CD4-positive, alpha-beta T cell (primary cell): ENCODE measurements at places on chromosomes 1 and 21. TPM values are rescaled to one million over a fixed set of nuclear protein-coding genes. Genes with fewer than 3 reads are reported as not detected.

DNA sequence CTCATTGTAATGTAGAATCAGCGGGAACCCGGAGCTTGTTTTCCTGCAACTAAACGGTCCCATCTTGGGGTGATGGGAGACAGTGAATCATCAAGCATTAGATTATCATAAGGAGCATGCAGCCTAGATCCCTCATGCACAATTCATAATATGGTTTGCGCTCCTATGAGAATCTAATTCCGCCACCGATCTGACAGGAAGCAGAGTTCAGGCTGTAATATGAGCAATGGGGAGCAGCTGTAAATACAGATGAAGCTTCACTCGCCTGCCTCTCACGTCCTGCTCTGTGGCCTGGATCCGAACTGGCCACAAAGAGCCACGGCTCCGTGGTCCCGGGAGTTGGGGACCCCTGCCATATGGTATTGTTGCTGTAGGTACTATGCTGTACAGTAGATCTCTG, 1.6 kb downstream of the IFI44 start:
- no peak for DNase-seq

- no peak for DNase-seq
Measured at GRCh38 chr1:17887661-17888371, 132.7 kb downstream of the ACTL8 start.

DNA sequence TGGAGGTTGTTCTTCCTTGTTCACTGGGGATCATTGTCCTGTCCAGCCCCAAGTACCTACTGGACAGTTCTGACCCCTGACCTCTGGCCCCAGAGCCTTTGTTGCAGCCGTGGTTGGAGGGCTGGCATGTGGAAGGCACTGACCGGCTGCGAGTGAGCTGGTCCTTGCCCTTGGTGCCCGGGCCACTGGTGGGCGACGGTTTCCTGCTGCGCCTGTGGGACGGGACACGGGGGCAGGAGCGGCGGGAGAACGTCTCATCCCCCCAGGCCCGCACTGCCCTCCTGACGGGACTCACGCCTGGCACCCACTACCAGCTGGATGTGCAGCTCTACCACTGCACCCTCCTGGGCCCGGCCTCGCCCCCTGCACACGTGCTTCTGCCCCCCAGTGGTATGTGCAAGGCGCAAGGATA, 11.4 kb downstream of the TIE1 start:
- DNase-seq = no peak

- DNase-seq = no peak
Measured at GRCh38 chr1:29575277-29575676, 339.0 kb downstream of the PTPRU start.

DNA sequence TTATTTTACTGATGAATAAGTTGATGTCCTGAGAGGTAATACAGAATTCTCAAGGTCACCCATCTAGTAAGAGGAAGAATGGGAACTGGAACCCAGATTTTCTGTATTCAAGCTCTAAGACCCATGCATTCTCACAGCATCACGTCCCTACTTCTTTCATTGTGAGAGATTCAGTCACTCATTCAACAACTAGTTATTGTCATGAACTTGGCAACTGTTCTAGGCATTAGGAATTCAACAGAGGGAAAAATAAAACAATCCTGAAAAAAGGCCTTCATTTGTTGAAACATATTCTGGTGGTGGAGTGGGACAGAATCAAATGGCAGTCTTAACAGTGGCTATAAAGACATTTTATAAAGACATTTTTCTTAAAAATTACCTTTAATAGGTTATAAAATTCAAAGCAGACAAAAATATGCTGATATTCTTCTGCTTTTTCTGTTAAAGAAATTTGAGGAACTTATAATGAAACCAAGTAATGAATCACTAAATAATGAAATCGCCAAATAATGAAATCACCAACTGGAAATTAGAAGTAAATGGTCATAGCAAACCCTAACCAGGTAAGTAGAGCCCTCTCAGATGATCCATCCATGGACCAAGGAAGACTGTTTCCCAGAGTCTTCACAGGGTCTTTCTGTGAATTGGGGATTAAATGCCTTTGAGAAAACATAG, 136.5 kb upstream of the DPYD start:
- no peak for DNase-seq

- DNase-seq = no peak
Measured at GRCh38 chr1:171424494-171424893, 60.8 kb upstream of the PRRC2C start.

GRCh38 chr1:181501612-181502011, 18.3 kb downstream of the CACNA1E start:
- no peak for DNase-seq

DNA sequence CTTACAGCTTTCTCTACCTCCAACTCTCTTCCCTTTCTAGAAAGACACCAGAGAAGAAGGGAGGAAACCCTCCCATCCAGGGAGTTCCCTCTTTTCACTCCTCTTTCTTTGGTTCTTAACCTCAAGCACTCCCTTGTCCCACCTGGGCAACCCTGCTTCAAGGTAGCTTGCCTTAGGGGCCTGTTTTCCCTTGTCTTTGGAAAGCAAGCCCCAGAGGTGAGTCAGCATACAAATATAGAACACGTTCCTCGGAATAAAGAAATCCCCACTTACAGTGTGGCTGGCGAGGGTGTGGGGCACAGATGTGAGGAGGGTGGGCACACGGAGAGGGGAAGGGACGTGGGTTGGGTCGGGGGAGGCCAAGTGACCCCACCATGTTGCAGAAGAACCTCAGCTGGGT, 26.1 kb upstream of the KCNE2 start:
- DNase-seq = no peak

DNA sequence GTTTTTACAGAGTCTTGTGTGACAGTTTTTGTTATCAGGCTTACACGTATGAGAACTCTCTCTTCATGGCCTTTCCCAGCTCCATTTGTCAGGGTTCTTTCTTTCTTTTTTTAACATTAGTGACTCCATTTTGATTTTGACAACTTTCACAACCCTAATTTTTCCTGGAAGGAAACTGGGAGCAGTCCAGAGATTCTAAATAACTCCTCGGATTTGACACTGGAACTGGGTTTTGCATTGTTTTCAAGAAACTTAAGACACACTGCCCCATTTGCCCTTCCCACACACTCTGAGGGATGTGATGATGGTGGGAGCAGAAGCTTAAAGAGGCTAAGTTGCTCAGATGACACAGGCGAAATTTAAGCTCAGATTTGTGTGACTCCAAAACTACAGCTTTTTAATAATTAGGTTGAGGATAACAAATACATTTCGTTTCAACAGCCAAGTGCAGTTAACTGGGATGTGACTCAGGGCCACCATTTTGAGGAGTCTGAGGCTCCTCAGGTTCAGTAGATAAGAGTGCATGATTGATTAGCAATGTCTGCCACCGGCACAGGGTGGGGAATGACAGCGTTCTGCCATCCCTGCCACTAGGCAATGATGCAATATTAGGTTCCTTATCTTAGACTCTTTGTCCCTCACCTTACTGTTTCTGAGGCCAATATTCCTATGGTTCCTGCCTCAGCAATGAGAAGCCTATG, 95.1 kb upstream of the ATP1A1 start:
- no peak for DNase-seq

DNA sequence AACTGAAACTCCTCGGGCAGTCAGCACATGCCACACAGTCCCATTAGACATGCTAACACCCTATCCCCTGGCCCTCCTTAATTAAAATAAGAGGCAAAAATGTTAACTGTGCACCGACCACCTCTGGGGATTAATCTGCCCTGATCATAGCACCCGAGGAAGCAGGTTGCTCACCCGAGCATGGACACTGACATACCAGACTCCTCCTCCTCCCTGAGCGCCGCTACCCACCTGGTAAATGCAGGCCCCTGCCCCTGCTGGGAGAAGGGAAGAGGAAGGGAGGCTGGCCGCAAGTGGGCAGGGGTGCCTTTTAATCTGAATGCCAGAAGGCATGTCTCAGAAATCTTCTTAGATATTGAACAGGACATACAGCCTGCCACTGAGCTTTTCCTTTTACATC, 360.9 kb downstream of the RRAGC start:
- DNase-seq = no peak

- no peak for DNase-seq
Measured at GRCh38 chr1:16915627-16915973, 6.1 kb upstream of the CROCC start.

GRCh38 chr1:55215194-55216021, at the start of gene USP24:
USP24 (minus strand) TSS chr1:55215364; CDS start chr1:55215113, 251 bp downstream.
- peak; percentile 83 for DNase-seq

DNA sequence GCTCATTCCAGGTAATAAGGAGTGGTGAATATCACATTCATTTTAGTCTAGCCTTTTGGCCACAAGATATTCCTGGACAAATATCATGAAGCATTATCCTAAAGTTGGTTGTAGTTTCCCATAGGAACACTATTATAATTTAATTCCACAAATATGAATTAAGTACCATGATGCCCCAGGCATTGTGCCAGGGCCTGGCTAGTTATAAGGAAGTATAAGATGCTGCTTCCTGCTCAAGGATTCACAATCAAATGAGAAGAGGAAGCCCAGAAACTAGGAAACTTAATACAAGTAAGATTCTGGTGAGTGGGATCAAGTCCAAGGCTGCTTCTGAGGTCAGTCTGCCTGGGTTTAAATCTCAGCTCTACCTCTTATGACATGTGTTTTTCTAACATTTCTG, 30.6 kb upstream of the ZP4 start:
- DNase-seq = no peak

- DNase-seq = no peak
Measured at GRCh38 chr1:30161953-30162352, 561.4 kb downstream of the MATN1 start.

DNA sequence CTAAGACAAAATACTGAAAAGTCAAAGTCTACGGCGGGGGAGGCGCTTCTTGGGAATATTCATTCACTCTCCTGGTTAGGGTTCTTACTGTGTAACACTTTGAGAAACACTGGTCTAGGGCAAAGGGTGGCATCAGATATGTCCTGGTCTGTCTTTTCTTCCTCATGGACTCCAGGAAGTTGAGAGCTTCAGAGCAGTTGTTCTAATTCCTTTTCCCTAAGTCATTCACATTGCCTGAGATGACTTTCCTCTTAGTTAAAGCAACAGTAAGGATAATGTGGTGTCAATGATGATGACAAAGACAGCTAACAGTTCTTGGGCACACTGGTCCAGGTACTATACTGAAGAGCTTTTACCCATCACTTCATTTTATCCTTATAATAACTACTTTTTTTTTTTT, 27.0 kb downstream of the FGGY start:
- no peak for DNase-seq

- DNase-seq = no peak
Measured at GRCh38 chr1:184212649-184213314, 161.3 kb downstream of the TSEN15 start.

GRCh38 chr1:248901578-248901977, 4.5 kb upstream of the PGBD2 start:
- no peak for DNase-seq

GRCh38 chr1:96683931-96684330, 37.7 kb upstream of the PTBP2 start:
- DNase-seq = no peak

GRCh38 chr1:27029517-27029916, 16.9 kb upstream of the TENT5B start:
- no peak for DNase-seq

GRCh38 chr1:33374336-33375105, 53.6 kb upstream of the A3GALT2 start:
- DNase-seq = no peak

SEC22B gene
- 24.9 TPM for total RNA-seq

TEX35 gene
- not detected for total RNA-seq

ISG15 gene
- total RNA-seq = 38.0 TPM

DCST1 gene
- 0.39 TPM for total RNA-seq

GJA9 gene
- total RNA-seq = not detected

DSCAM gene
- total RNA-seq = not detected
